ENCODE measurements at places on chromosomes 12 and 14.

DNA sequence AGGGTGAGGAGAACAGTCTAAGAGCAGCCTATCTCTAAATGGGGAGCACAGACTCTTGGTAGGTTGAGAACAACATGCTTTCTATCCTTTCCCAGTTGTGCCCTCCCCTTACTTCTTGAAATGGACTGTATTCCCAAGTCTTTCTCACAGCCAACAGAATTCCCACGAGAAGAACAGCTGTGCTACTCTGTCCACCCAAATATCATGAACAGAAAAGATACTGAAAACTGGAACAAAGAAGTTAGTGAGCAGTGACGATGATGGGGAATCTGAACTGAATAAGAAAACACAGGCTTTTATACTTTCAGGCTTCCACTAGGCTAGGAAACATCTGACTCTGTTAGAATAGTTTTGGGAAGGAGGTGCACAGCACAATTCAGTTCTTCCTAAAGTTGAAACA is 3.4 kb downstream of the NACA start:
- DNase-seq = no peak

DNA sequence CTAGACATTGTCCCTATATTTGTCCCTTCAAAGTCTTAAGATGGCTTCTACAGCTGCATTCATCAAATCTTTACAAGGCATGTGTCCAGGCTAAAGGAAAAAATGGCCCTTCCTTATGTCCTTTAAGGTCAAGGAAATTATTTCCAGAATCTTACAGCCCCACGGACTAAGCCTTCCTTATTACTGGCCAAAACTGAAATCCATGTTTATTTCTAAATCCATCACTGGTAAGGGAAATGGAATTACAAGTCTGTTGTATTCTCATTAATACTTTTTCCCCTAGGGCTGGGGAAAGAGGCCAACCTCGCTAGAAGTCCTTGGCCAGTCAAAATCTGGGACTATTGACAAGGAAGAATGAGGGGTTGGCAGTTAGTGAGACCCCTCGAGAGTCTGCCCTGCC is 252.5 kb downstream of the TMEM132C start:
- DNase-seq = no peak

DNA sequence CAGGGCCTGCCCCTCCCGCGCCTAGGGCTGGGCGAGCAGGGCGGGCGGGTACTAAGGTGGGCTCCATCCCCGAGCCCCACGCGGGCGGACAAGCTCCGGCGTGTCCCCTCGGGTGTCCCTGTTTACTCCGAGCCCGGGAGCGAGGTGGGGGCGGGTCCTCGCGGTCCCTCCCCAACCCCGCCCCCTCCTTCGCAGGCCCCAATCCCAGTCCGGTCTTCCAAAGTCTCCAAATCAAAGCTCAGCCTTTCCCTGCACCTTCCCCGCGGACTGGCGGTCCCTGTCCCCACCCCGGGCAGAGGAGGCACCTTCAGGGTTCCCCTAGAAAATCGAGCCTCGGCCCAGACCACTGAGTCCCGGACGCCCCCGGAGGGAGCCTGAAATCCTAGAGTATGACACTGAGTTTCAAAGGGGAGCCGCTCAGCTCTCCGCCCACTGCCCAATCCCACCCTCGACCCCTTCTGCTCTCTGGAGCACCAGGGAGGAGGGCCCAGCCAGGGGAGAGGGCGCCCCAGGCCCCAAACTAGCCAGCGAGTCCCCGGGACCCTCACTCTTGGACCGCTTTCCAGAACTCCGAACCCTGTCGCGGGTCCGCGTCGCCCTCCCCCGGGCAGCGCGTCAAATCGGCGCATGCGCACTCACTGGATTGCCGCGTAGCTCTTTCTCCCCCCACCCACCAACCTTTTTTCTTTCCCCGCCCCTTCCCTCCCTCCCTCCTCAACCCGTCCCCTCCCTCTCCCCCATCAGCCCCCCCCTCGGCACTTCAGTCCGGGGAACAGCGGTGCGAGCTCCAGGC is at the start of gene LRP1:
LRP1 (plus strand) TSS at position 758 of the 793 bp plus-strand sequence. CDS start 482 bp downstream, outside the sequence.
- peak; percentile 92 for DNase-seq

DNA sequence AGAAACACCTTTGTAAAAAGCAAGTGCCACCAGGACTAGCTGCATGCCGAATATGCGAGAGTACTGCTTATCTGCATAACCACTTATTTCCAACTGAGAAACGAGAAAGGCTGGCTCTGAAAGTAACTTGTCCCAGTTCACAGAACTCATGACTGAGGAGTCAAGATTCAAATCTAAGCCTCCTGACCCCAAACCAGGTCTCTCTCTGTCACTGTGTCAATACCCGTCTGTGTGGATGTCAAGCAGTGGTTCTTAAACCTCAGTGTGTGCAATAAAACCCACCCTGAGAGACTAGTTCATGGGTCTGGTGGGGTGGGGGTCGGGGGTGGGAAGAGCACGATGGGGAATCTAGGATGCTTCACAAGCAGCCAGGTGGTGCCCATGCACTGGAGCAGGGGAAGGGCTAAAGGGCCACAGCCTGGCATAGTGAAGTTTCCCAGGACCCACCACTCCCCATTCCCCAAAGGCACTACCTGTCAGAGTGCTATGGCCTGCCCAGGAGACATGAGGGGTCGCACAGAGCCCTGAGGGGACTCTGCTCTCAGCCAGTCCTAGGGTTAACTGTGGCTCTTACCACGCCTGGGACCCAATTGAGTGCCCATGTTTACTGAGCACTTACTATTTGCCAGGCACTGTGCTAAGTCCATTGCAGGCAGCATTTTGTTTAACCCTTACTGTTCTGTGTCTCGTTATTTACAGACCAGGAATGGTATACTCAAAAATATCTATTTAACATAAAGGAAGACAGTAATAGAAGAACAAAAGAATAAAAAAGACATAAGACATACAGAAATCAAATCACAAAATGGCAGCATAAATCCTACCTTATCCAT is 33.4 kb upstream of the PNMA1 start:
- DNase-seq = no peak

DNA sequence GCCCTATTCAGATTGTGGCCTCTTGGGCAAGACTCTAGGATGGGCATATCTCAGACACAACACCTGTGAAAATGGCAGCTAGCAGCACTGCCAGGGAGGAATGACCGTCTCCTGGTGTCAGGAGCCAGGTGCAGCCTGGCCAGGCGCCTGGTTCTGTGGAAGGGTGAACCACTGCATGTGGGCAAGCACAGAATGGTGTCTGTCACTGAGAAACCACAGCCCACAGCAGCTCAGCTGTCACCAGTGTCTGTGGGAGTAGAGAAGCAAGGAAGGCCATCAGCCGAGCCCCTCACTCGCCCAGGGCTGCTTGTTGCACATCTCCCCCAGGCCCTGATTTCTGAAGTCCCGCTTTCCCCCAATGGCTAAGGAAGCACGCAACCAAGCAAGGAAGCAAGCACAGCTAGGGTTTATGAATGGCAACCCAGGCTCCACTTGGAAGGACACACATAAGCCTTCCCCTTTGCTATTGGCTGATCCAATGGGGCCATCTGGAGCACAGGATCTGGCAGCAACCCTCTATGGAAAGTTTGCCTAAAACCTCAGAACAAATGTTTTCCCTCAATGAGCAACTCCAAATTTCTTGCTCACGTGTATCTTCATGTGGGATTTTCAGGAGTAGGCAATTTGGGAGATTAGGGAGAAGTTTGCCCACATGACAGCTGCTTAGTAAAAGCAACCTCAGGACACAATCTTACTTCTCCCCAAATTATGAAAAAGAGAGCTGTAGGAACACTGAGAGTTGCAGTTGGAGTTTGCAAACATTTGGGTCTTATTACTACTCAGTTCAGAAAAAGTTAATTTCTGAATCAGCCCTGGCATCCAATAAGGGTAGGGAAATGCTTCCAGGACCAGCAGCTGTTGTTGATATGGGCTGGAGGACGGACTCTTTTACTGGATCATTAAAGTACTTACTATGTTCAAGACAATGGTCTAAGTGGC is 44.7 kb downstream of the GPHB5 start:
- DNase-seq = peak; percentile 29

- DNase-seq = peak; percentile 84
Measured at GRCh38 chr12:53096089-53096741, 1.3 kb upstream of the IGFBP6 start.

GRCh38 chr12:32891956-32892355 is 4.6 kb downstream of the PKP2 start:
- DNase-seq = no peak

GRCh38 chr12:131222329-131223139 is 268.8 kb downstream of the ADGRD1 start:
- no peak for DNase-seq

- DNase-seq = no peak
Measured at GRCh38 chr12:27338473-27338872, 5.8 kb downstream of the BMAL2 start.

DNA sequence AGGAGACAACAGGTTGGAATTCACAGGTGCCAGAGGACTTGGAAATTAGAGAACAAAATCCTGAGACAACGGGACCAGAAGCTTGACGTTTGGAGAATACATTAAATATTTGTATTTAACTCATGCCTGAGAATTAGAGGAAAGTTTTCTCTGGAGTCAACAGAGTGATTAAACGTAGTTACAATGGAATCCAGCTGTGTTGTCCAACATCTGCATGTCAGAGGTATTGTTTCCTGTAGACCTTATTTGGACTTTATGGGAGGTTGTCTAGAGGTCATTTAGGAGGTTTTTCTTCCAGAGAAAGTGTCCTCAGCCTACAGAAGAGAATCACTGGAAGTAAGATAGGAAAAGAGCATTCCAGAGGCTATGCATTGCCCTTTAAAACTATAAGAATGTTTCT is 45.1 kb upstream of the RERGL start:
- DNase-seq = no peak

- no peak for DNase-seq
Measured at GRCh38 chr12:101859664-101860607, 17.4 kb upstream of the DRAM1 start.

- DNase-seq = no peak
Measured at GRCh38 chr12:11686120-11686519, 36.6 kb downstream of the ETV6 start.

- no peak for DNase-seq
Measured at GRCh38 chr14:32083789-32084188, 6.7 kb downstream of the ARHGAP5 start.

GRCh38 chr14:33650430-33650829 is 300.4 kb downstream of the EGLN3 start:
- no peak for DNase-seq

DNA sequence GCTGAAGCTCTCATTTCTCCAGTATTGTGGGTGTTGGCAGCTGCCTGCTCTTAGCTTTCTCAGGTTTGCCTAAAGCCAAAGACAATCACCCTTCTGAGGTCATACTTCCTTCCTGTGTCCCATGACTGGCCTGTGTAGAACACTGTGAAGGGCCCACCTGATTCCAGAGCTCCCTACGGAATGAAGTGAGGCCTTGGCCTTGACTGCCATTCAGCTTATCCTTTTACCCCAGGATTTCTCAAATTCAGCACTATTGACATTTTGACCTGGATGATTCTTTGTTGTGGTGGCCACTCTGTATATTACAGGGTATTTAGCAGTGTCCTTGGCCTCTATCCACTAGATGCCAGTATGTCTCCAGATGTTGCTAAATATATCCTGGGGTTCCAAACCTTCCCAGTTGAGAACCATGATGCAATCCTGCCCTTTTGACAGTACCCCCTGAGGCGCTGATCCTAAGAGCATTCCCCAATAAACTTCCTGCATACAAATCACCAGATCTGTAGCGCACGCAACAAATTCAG is 112.3 kb upstream of the KRR1 start:
- no peak for DNase-seq

DNA sequence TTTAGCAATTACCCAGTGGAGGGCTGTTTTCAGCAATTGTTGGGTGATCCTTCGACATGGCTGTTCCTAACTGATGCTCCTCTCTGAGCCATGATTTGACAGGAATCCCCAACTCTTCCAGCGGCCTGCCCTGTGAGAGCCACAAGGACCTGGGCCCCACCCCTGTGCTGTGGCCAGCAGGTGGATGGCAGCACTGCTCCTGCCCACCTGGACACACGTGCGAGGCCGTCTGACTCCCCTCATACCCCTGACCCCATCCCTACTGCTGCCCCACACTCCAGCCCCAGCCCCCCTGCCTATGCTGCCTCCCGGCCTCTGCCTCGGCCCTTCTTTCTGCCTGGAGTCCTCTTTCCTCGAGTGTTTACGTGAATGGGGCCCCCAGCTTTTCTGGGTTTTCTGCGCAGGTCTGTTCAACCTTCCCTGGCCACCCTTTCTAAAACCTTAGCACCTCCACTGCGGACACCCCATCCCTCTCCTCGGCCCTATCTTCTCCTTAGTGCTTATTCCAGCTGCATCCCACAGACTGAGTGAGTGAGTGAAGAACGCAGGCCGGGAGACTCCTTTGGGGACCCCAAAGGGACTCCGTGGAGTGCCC is 111.4 kb downstream of the DICER1 start:
- no peak for DNase-seq

- DNase-seq = no peak
Measured at GRCh38 chr12:124601706-124602105, 34.3 kb upstream of the NCOR2 start.

GRCh38 chr14:71621980-71622605 is 310.1 kb upstream of the RGS6 start:
- DNase-seq = no peak

DNA sequence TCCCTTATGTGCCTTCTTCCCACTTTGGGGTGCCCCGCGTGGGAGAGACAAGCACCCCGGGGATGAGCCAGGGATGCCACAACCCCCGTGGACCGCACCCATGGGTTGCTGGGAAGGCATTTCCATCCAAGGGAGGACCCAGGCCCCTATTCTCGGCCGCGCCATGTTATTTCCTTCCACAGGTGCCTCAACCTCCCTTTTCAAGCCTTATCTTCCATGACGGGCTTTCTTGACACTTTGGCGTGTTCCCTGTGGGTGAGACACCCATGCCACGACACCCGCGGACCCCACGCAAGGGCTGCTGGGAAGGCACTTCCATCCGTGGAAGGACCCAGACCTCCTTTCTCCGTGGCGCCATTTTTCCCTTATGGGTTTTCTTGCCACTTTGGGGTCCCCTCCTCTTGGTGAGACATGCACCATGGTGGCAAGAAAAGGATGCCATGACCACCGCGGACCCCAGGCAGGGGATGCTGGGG is 269.2 kb downstream of the ALG10 start:
- DNase-seq = peak; percentile 7

DNA sequence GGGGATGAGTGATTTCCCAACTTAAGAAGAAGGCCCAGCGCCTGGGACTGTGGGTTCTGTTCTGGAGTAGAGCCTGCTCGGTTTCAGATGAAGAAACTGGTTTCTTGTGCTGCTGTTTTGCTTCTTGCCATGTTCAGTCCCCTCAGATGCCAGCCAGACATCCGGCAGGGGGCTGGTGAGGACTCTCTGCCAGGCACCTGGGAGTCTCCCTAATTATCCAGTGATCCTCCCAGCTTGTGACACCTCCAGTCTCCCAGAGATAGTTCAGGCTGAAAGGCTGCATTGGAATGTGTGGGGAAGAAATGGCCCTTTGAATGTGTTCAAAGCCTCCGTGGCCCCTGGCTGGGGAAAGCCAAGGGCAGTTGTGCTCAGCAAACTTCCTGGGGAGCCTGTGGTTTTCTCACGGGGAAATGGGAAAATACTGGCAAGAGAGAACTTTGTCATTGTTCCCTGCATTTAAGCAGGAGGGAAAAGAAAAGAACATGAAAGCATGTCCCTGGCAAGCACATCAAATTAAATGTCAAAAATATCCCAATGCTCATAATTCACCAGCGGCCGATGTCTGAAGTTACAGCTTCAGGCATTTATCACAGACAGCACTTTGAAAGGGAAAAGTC is 8.5 kb upstream of the SERPINA12 start:
- no peak for DNase-seq

All from left ventricle myocardium superior (tissue), 1 donor.